Keratinocyte (primary cell): ENCODE measurements at places on chromosomes 7 and 10.

DNA sequence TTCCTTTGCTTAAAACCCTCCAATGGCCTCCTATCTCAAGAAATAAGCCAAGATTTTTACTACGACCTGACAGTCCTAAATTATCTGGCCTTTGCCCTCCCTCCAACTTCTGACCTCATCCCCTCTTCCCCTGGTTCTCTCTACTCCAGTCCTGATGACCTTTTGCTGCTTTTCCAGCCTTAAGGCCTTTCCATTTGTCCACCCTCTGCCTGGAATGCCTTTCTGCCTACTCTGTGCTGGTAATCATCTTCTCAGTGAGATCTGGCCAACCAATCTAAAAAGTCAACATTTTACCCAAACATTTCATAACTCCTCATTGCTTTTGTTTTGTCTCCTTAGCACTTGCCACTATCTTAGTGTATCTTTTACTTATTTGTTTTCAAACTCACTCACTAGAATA is 75.7 kb downstream of the VPS41 start:
- no peak for DNase-seq

DNA sequence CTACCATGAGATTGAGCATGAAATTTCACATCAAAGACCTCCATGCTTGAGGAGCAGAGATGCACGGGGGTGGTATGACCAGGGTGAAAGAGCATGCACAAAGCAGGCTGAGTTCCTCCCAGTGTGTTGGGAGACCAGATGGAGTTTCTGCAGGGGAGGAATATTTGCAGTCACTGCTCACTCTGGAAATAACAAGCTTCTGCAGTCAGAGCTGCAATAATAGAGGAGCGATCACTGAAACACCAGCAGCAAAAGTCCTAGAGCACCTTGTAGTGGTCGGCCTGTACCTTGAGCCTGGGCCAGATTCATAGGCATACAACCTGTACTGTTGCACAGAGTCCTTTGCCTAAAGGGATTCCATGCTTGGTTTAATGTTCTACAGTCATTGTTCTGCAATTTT is 184.5 kb upstream of the SP8 start:
- no peak for DNase-seq

DNA sequence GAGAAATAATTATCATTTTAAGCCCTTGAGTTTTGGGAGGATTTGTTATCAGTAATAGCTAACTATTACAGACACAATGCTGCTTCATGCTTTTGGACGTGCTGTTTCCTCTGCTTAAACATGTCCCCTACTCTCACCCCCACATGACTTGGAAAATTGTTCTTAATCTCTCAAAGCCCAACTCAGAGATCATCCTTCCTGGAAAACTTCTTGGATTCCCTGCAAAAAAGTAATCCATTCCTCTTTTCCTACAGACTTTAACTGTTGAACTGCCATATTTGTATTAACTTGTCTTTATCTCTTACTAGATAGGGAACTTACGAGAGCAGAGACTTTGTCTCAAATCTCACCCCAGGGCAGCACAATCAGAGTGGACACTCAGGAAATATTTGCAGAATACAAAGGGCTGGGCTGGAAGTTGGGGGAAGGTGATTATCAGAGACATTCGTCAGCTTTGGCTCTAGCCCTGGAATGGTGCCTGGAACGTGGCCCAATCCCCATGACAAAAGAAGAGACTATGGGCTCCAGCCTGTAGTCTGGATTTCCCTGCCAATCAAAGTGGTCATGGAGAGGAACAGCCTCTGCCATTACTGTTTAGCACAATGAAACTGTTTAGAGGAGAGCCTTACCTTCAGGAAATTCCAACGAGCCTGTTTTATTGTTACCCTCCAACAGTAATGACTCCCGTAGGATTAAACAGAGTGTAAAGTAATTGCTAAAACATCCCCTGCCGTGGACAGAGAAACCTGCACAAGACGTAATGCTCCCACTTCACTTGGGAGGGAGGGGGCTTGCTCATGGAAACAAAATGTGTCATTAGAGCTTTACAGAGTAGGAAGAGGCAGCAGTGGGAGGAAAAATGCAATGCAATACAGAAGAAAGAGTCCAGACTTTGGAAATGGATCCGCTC is 140.4 kb upstream of the AUTS2 start:
- DNase-seq, result no peak

DNA sequence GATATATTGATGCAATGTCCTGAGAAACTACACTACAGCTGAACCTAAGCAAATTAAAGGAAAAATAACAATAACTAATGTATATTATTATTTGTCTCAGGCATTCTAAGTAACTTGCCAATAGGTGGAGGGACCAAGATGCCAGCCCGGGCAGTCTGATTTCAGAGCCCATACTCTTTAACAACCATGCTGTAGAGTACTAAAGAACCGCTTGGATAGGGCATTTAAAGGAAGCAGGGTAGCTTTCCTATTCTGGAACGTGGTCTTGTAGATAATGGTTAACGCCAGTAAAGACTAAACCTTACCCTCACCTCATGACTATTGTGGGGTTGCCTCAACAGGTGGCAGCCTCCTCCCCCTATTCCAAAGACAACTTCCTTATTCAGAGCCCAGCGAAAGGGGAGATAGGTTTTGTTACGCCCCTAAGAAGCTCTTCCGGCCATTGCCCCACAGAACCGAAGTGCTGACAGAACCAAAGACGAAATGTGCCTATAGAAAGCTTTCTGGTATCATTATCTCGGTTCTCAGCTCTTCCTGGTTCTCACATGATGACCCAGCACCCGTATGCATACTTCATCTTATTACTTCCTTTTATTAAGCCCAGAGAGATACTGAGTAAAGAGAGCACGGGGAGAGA is 707 bp upstream of the C1GALT1 start:
- DNase-seq, result no peak

GRCh38 chr10:31959461-31960173 is 31.0 kb upstream of the ARHGAP12 start:
- DNase-seq, result no peak

DNA sequence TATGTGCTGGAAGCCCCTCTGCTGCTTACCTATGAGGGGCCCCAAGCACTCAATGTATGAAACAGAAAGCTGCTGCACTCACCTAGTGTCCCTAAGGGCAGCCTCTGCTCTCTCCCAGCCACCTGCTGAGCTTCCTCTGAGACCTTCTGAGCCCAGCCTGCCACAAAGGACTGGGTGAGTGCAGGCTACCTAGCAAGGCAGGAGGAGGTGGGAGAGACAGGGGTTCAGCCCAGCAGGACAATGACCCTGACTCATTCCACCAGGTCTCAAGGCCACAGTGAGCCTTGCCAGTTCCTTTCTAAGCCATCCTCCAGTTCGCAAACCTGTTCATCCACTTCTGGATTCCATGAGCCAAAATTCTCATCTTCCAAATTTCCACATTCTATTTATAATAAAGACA is 16.3 kb downstream of the VOPP1 start:
- no peak for DNase-seq

GRCh38 chr7:5388905-5389433 is 34.7 kb downstream of the TNRC18 start:
- DNase-seq, result no peak

DNA sequence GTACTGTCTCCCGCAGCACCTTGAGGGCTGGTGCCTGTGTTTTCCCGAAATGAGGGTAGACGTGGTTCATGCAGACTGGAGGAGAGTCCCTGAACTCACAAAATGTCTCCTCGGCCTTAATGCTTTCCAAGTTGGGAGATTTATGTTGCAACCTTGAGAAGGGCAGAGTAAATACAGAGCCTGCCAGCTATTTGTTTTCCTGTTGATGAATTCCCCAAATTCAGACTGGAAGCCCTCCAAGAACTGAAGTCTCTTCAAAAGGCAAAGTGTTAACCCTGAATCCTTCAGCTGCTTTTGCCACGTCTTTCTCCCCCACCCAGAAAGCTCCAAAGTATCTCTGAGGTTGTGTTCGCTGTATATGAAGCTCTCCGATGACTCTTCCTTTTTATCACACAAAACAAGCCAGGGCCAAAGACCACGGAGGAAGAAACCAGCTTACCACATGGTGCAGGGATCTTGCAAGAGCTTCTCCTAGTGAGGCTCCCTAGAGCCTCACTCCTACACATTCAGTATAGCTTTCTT is 254.7 kb upstream of the NFE2L3 start:
- DNase-seq, result no peak

- DNase-seq, result no peak
Observed at GRCh38 chr10:28411648-28412047, 108.8 kb upstream of the MPP7 start.

- DNase-seq, result no peak
Observed at GRCh38 chr10:85222300-85222699, 893.9 kb downstream of the CCSER2 start.

GRCh38 chr7:116150588-116150987 is 59.8 kb upstream of the TES start:
- DNase-seq, result no peak

DNA sequence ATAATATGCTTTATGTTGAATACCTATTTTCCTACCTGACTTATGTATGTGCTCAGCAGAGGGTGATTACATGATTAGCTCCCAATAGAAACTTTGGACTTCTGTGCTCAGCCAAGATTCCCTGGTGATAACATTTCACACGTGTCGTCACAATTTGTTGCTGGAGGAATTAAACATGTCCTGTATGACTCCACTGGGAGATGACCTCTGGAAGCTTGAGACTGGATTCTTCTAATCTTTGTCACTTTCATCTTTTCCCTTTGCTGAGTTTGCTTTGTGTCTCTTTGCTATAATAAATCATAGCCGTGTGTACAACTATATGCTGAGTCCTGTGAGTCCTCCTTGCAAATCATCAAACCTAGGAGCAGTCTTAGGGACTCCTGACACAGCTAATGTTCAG is 120.9 kb upstream of the LRRTM3 start:
- DNase-seq, result no peak

- no peak for DNase-seq
Observed at GRCh38 chr10:18505456-18506118, 145.8 kb downstream of the NSUN6 start.

DNA sequence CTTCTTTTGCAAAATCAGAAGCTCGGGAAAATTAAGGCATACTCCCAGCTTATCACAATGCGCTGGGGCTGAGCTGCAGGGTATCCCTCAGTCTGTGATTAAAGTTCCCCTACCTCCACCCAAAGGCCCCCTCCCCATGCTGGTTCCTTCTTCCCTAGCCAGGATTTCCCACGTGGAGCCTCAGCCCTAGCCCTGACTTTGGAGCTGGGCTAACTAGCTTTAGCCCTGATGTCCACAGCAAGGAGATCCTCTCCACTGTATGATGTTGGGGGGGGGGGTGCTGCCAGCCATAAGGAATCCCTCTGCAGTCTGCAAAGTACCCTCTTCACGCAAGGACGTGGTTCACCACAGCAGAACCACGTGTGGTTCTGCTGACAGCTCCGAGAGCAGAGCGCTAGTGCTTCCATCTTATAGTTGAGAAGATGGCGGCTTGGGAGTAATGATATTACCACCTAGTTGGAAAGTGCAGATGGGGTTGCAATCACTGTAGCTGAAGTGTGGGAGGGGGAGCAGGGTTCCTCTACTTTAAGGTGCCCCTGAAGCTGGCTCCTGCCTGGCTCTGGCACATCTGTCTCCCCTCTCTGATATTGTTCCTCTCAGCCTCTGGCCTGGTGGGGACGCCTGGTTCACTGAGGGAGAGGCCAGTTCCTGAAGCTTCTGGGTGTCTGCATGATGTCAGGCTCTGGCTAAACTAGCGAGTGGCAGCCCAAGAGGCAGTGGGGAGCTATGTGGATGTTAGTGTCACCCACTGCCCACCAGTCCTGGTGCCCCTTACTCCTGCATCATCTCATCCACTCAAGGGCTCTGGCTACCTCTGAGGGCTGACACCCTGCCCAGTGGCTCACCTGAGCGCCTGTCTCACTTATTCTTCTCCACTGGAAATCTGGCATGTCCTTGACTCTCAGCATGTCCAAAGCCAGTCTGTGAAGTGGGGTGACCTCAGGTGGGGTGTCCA is 270.7 kb downstream of the RPS24 start:
- DNase-seq, result no peak

DNA sequence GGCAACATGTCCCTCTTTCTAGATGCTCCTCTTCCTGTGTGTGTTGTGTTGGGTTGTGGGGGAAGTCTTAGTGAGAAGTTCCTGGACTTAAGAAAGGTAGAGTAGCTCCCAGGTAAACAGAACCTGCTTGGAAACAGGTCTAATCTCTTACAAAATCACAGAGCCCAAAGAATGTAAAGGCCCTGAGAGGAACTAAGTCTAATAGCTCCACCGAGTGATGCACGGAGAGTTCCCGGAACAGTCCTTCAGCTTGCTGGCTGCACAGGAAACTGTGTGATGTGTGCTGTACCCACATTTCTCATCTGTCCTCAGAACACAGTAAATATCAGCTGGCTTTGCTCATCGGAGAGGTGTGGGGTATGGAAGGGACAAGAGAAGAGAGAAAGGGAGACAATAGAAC is 182.6 kb upstream of the LYZL1 start:
- DNase-seq, result no peak

- DNase-seq, result no peak
Observed at GRCh38 chr10:118101501-118101900, 54.8 kb upstream of the RAB11FIP2 start.

GRCh38 chr7:66502230-66503035 is 126.2 kb upstream of the KCTD7 start:
- DNase-seq, result no peak

GRCh38 chr10:76433161-76434005 is 1002.0 kb downstream of the LRMDA start:
- no peak for DNase-seq

- no peak for DNase-seq
Observed at GRCh38 chr10:98266647-98267046, 1.3 kb downstream of the LOXL4 start.

GRCh38 chr7:128388145-128388485 is 21.7 kb downstream of the IMPDH1 start:
- no peak for DNase-seq

DNA sequence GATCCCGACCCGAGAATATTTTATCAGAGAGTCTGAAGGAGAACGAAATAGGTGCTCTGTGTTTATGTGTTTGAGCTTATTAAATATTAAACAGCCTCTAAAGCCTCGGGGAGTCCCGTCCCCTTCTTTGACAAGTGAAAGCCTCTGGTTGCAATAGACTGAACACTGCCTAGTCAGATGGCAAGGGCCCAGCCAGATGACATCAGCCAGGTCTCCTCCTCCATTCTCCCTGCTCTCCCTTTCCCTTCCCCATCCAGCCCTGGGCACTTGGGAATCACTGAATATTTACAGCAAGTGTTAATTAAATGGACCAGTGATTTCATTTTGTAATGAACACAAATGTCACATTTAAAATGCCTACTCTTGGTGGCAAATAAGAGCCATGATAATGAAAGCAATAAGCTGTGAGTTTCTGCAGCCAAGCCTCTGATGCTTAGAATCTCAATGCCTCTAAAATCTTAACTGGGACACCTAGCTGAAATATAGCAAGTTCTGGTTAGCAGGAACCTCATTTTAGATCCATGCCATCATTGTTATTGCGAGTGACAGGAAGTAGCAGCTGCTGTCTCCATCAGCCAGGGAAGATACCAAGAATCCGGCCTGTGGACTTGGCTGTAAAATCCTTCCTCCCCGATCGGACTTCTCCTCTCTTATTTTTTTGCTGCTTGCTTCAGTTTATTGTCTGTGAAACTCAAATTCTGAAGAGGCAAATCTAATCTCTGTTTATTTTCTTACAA is 202.1 kb downstream of the PRPF18 start:
- DNase-seq, result no peak

GRCh38 chr7:1121886-1122831 is 34.2 kb downstream of the GPER1 start:
- DNase-seq, result no peak
